Aorta (tissue), 5 donors: ENCODE measurements at places on chromosomes 6 and 20. TPM values are rescaled to one million over a fixed set of nuclear protein-coding genes. Genes with fewer than 3 reads are reported as not detected.

FRK gene
- 18.3 TPM for total RNA-seq

RIMS4 gene
- 16.6 TPM for total RNA-seq

ZNF165 gene
- 0.24 TPM for total RNA-seq

GINM1 gene
- 68.1 TPM for total RNA-seq

OR2H2 gene
- total RNA-seq = not detected

OXT gene
- not detected for total RNA-seq

MCCD1 gene
- total RNA-seq = not detected

- DNase-seq = no peak
Measured at GRCh38 chr20:13290724-13291123, 69.7 kb downstream of the ISM1 start.

- no peak for DNase-seq
Measured at GRCh38 chr20:63003546-63003945, 3.2 kb downstream of the BHLHE23 start.

DNA sequence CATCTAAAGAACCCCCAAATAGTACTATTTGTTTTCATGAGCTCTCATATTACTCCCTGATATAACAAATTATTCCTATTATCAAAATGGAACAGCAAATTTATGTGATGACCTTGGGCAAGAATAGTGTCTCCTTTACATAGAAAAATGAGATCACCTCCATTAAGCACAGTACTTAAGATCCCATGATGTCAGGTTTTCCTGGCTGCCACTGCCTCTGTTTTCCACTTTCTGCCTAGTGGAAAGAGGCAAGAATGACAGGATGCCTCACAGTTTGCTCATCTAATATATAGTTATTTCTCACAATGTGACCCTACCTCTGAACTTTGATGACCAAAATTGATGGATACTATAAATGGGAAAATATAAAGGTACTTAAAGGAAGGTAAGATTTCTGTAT is 260.1 kb upstream of the SGK1 start:
- DNase-seq = no peak

DNA sequence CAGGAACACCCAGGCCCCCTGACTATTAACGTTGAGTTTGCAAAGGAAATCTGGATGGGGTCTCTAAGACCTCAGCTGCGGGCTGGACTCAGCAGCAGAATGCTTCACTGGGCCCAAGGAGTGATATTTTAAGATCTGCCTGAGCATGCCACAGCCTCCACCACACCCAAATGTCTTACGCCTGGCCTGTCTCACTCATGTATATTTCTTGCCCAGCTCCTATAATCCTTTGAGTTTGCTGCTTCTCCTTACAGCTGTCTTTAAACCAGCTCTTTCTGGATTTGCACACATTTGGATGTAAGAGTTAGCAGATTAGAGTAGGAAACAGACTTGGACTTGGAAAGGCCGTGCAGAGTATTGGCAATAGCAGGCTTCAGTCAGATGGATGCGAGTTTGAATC is 16.4 kb downstream of the CASS4 start:
- no peak for DNase-seq

- DNase-seq = no peak
Measured at GRCh38 chr20:10594296-10594868, 79.4 kb downstream of the JAG1 start.

DNA sequence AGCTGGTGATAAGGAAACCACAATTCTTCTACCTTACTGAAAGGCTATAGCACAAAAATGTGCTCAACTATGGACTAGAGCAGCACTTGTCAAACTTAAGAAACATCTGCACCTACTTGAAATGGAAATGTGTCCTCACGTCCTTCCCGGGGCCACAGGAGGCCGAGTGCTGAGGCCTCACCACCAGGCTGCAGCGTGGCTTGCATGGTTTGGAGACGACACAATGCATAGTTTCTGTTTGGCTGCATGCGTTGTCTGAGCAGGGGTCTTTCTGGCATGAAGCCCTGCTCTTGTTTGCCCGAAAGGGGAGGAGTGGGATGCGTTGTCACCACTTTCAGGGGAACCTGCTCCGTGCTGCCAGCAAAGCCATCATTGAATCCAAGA is 228.8 kb downstream of the TTLL2 start:
- no peak for DNase-seq

- DNase-seq = no peak
Measured at GRCh38 chr6:165732696-165733488, 69.9 kb upstream of the PDE10A start.

- no peak for DNase-seq
Measured at GRCh38 chr6:108988296-108988695, 106.3 kb downstream of the SESN1 start.

DNA sequence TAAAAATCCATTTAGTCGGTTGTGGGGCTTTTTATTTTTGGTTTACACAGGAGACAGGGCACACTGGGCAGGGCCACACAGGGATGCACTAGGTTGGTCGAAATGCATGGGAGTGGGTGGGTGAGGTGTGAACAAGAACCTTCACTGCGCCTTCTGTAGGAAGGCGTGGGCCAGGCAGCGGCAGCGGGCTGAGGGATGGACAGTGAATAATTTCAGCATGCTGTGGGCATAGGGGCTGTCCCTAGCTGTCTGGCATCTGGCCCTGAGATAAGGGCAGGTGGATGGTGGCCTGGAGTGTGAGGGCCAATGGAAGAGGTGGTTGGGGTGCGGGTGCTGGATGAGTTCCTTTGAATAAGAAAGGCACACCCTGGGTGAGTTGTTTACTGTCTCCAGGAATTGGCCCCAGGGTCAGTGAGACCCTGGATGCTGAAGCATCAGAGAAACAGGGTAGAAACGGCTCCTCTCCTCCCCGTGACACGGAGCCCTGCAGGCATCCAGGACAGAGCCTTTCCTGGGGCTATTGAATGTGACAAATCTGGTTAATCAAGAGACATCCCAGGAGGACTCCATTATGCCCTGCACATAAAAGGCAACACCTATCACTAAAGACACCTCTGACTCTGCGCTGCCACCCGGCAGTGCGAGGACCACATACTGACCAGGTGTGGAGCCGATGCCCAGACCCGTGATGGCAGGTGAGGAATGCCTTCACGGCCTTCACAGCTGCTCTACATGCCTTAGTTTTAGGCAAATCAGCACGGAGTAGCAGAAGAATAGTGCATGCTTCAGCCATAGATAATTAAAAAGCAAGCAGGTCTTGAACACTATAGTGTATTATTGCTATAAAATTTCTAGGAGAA is 123.0 kb upstream of the SNX9 start:
- no peak for DNase-seq

DNA sequence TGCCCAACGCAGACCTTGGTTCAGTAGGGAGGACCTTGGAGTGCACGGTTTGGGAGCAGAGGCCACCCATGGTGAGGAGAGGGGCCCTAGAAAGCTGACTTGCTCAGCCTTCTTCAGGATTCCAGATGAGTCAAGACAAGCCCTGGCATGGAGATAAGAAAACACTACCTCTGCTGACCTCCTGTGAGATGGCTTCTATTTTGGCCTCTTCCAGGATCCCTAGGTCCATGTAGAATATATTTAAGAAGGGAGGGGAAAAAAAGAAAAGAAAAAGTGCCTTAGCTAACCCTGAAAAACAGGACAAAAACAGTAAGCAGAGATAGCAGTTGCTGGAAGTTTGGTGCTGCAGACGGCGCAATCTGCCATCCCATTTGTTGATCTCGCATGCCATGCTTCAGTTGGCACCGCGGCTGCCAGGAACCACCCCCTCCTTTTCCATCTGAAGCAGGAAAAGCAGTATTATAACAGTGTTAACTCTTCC is 100.0 kb downstream of the ARMC2 start:
- peak; percentile 74 for DNase-seq

GRCh38 chr6:37162740-37163139 is 7.2 kb upstream of the PIM1 start:
- no peak for DNase-seq

DNA sequence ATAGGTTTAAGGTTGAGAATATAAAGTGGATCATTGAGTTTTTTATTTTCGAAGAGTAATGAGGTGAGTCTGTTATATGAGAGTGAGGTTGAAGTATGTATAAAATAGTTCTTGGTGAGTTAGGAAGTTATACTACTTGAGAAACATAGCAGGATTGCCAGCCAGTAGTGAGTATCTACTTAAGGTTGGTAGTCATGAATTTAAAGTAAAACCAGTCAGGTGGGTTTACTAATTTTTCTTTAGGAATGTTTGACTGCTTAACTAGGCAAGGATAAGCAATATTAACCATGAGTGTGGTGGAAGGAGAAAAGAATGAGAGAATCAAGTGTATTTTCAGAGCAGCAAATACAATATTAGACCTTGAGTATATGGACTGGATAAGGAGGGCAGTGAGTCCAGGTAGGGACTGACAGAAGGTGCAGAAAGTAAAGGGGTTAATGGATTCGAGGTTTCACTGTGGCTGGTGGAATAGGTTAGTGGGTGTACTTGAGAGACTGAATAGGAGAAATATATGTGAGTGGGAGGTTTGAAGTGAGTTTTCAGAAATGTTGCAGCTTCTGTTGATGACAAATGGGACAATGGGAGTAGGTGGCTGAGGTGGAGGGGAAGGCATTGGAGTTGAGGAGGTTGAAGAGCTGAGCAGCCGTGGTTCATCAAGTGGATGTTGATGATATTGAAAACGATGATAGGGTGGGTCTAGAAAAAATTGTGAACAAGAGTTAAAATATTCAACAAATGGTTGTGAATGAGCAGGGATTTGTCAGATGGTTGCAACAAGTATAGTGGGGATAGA is 232.5 kb upstream of the ASCC3 start:
- DNase-seq = no peak
